ENCODE measurements at places on chromosomes 1 and 21.

DNA sequence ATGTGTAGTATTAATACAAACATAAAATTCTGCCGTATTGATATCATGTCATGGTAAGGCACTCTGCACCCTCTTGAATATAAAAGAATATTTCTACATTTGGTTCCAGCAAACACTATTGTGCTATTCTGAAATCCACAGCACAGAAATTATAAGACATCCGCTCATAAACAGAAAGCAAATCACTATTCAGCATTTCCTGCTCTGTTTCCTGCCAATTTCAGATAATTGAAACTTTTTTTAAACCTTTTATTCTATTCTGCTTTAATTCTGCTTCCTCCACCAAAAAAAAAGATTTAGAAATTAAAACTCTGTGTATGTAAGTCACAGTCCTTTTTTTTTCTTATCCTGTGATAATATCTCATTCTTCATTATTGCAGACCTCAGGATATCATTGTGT is 39.6 kb upstream of the PLEKHO1 start:
- DNase-seq = no peak

DNA sequence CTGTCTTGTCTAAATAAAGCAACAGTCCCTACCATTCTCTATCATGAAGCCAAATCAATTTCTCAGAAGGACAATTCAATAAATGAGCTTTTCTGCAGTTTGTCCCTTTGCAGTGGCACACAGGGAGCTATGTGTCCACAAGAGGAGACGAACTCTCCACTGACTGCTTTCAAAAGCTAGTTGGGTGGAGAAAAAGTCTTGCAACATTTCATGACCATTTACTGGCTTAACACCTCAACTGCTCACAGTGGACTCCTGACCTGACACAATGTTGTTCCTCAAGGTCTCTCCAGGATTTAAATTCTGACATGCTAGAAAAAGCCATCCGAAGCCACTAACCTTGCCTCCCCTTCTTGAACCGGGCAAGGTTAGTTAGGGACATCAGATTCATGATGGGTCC is 111.7 kb downstream of the TIAM1 start:
- DNase-seq = no peak

DNA sequence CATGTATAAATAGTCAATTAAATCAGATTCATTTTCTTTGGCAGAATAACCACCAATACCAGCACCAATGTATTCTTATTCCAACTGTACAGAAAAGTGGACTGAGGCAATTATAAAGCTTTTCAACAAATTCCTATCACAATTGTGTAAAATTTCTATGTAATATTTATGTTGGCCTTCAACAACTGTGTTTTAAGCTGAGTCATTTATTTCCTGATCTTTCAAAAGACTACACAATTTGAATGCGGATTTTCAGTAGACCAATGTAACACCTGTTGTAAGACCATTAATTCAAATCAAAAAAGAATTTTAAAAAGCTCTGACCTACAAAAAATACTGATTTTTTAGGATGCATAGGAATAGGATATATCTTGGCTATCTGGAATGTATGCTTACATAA is 25.5 kb downstream of the GPATCH2 start:
- DNase-seq = no peak

DNA sequence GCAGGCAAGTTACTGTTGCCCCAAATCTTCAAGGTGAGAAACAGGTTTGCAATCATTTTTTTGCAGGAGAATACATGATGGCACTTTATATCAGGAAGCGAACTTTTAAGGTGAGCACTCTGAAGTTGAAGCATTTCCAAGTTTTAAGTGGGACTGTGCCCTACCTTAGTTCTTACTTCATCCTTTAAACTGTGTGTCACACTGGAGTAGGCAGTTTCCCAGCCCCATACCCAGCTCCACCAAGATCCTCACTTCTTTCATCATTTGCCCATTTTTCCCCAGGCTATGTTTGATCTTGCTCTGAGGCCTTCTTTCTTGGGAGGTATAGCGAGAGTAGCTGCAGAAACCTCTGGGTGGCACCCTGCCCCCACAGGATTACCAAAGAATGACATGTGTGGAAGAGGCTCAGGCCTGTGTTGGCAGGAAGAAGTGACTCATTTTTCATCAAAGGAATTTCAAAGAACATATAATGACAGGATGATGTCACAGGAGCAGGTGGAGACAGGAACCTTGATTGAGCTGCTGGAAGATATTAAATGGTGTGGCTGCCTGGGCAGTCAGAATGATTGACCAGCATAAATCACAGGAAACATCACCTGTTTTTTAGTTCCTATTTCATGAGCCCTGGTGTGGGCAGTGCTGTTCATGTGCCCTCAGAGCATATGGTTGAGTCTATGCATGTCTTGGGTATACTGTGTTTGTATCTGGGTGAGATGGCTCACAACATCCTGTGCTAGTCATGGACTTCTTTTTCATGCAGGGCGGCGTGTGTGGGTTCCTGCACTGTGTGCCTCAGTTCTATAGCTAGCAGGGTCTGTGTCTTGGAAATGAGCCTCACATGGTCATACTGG is 20.8 kb upstream of the MACF1 start:
- peak; percentile 82 for DNase-seq

GRCh38 chr1:182129398-182129797 is 67.9 kb upstream of the ZNF648 start:
- DNase-seq = no peak

GRCh38 chr1:11571906-11572616 is 82.2 kb downstream of the FBXO2 start:
- no peak for DNase-seq

DNA sequence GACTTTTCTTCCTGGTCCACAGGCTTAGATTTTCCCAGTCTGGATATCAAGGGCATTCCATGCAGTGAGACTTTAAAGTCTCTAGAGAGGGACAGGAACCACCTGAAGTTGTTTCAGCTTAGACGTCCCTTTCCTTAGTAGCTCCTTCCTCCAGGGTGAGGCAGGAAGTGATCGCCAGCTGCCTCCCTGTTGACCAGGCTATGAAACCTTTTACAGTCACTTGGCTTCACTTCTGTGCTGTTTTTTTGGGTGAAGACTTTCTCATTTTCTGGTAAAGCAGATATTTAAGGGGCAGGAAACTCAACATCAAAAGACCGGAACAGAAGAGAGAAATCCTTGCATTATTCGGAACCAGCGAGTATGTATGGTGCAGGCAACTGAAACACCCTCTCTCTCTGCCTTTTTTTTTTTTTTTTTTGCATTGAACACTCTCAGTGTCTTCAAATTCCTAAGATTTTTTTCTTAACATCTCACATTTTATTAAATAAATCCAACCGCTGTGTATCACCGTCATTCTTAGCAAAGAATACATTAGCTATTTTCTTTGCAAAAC is 234.6 kb upstream of the IRF2BP2 start:
- no peak for DNase-seq

DNA sequence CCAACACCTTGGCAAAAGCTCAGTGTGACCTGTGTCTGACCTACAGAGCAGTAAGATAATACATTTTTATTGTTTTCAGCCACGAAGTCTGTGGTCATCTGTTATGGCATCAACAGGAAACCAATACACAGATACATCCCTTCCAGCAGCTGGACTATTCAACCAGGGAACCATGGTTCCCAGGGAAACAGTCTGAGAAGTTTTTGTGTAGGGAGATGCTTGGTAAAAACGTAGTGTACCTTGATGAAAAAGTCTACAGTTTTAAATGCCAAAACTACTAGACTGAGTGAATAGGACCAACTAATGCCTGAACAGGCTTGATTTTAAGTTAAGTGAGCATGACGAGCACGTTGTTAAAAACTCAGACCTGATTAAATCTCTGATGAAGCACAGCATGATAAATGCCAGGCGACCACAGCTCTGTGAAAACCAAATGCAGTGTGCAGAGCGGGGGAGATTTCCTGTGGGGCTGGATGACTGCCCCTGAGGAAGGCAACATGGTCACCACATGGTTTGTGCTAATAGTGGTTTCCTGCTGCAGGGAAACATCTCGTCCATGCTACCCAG is 228.9 kb downstream of the TNR start:
- DNase-seq = peak; percentile 72

DNA sequence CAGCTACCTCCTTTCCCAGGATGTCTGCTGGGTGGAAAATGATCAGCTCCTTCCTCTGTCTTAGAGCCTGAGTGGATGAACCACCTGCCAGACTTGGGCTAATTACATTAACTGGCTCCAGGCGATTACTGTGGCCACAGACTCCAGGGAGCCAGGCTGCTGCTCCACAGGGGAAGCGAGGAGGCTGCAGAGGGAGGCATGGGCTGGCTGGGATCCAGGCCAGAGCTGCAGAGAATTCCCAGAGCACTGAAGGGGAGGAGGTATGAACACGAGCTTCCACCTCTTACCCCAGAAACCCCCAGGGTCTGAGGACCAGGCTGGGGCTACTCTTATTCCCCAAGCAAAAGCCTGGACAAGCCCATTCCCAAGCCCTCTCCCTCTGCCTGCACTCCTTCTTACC is 136.0 kb upstream of the KLHDC7A start:
- peak; percentile 2 for DNase-seq

DNA sequence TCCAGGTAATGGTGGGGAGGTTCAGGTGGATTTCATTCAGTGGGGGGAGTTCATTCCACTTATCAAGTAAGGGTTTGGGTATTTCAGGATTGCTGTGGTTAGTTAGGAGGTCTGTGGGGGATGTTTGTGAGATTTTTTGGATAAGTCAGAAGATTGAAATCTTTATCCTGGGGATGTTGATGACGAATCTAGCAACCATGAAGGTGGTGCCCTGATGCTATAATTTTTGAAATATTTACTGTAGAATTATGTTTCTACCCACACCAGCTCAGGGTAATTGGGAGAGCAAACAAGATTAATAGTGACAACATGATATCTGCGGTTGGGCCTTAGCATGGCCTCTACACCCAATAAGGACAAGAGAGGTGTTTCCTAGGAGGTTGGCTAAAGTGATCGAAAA is 28.3 kb downstream of the SUCO start:
- DNase-seq = peak; percentile 58

Data from astrocyte of the hippocampus (primary cell).